Trophoblast cell (in vitro differentiated cells and primary cell): ENCODE measurements at places on chromosomes 2 and 18.

DNA sequence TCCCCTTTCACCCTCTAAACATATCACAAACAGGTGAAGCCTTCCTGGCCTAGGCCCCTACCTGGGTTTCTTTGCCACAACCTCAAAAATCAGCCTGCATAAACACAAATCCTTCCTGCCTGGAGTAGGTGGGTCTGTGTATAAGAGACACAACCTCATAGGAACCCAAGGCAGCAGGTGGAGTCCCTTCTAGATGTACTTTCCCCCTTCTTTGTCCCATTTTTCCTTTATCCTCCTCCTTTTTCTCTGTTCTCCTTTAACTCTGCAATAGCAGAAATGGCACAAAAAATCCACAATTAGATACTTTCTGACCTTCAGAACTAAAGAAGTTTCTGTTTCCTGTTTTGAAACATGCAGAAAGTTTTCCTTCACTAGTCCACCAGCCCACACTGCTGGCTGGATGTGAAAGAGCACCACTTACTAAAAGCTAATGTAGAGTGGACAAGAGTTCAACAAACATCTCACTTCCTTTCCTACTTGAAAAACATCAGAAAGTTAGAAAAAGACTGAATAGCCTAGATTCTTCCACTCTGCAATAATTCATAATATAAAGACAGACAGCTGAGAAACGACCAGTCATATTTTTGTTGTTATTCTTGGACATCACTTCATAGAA, 11.2 kb downstream of the SLC40A1 start:
- DNase-seq, result no peak

- DNase-seq, result no peak
These were observed 278.9 kb downstream of the PRKCE start for GRCh38 chr2:45930396-45930792.

DNA sequence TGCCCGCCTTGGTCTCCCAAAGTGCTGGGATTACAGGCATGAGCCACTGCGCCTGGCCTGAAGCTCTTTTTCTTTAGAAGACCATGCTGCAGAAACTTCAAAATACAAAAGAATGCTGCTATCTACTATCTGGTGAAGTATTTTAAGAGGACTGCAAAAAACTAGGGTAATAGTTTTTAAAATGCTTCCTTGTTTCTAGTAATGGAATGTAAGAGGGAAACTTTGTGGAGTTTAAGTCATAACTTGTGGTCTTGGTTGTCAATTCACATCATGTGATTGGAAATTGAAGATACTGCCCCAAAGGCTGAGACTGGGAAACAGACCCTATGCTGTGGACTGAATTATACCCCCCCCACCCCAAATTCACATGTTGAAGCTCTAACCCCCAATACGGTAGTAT, 68.3 kb downstream of the B3GNT2 start:
- peak; percentile 50 for DNase-seq

GRCh38 chr2:61789807-61790602, 63.9 kb downstream of the FAM161A start:
- no peak for DNase-seq

GRCh38 chr2:9307535-9307934, 100.9 kb downstream of the ASAP2 start:
- no peak for DNase-seq

DNA sequence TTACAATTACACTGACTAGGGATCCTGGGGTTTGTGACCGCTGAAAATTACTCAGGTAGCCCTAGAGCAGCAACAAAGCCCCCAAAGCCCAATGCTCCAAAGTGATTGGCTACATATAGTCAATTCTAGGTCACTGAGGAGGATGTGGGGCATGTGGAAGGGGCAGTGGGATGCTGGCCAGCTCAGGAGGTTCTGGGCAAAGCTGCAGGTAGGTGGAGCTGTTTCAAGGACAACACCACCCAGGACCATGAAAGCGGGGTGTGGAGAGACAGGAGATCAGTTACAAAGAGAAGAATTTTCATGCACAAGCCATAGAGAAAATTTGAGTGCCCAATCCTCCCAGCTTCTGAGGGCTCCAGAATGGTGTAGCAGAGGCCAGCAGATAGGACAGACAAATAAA, 75.0 kb upstream of the CCDC85A start:
- DNase-seq, result no peak
